ENCODE measurements at places on chromosomes 11 and 22.

GRCh38 chr22:49752598-49753091 is 75.0 kb downstream of the BRD1 start:
- DNase-seq, result no peak

- no peak for DNase-seq
Observed at GRCh38 chr11:68043349-68044144, 4.7 kb downstream of the TCIRG1 start.

- no peak for DNase-seq
Observed at GRCh38 chr11:122650619-122651018, 4.9 kb upstream of the UBASH3B start.

DNA sequence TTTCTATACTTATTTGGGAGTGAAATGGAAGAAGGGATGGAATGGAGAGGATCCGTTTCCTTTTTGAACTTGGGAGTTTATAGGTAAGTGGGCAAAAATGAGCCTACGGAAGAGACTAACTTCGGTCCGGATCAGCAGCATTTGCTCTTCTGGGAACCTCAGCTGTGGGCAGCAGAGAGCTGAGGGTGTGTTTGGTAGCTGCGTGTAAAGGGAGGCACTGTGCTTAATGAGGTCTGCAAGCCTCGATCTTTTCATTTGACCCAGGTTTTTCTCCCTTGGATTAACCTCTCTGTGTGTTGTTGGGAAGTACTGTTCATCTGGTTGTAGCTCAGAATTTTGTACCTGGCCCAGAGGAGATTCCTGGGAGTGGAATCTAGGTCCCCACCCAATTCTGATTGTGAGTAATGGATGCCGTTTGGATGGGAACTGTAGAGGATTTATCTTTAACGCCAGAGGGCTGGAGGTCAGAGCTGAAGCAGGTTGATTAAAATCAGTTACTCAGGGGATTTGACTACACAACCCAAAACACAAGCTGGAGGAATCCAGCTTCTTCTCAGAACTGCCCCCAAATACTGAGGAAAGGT is 201.6 kb upstream of the SORL1-AS1 start:
- no peak for DNase-seq

GRCh38 chr22:31604746-31605705 is 57.0 kb downstream of the PISD start:
- DNase-seq, result no peak

- DNase-seq, result peak; percentile 74
Observed at GRCh38 chr22:36334821-36335603, 52.8 kb downstream of the MYH9 start.

DNA sequence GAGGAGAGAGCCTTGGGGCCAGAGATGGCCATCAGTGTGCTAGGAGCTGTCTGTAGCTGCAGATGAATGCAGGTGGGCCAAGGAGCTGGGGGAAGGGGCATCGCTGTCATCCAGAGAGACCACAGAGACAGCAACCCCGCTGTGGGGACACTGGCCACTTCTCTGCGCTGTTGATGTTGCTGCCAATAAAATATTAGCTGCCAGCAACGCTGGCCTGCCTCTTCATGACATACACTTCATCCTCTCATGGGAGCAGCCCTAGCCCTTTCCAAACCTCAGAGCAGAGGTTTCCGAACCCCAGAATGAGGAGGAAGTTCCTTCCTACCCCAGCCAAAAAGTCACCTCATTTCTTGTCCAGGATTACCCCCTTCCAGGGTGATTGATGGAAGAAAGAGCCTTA is 106.2 kb downstream of the PARVA start:
- no peak for DNase-seq

- peak; percentile 68 for DNase-seq
Observed at GRCh38 chr11:69044111-69045013, 4.4 kb upstream of the TPCN2 start.

GRCh38 chr11:9687711-9688477 is 24.0 kb downstream of the SWAP70 start:
- no peak for DNase-seq

- DNase-seq, result no peak
Observed at GRCh38 chr11:10107497-10107896, 186.5 kb downstream of the SBF2 start.

DNA sequence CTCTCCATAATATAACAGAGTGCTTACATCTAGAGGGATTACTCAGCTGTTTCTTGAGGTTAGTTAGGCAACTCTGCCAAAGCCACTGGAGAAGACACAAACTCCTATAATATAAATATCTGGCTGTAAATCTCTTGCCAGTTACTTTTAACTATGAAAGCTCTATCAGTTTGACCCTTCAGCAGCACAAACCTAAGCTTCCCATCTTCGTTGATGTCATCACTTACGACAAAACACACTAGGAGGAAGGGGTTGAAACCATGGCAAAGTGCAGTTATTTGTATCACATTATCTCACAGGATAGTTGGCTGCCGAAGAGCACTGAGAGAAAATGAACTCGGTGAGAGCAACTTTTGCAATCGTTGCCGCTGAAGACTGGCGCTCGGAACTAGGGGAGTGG is 922.1 kb downstream of the OPCML start:
- DNase-seq, result no peak

DNA sequence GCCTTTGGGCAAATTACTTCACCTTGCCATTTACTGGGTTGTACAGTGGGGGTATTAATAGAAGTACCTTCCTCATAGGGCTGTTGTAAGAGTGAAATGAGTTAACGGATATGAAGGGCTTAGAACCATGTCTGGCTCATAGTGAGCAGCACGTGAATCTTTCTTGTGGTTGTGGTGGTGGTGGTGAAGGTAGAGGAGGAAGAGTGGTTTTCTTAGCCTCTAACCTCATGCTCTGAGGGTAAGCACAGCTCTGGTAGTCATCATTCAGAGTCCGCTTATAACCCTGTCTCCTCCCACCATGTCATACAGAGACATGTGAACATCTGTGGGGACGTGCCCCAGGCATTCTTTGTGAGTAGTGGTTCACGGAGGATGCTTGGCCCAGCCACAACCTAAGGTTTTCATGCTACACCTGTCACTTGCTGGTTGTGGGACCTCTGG is 43.6 kb downstream of the TEAD1 start:
- DNase-seq, result no peak

- no peak for DNase-seq
Observed at GRCh38 chr22:45334068-45334467, 24.3 kb downstream of the FAM118A start.

DNA sequence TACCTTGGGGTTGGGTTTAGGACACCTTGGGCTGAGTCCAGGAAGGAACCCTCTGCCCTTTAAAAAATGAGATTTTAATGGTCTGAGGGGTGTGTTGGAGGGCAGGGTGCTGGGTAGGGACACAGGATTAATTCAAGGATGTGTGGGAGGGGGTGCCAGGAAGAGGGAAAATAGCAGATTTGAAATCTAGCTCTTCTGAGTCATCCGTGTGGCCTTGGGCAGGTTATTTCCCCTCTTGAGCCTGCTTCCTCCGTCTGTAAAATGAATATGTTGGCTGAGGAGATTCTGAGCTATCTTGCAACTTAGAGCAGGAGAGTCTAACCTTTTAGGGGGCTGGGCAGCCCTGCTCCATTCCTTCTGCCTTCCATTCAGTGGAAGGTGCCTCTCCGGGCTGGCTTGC is 3.0 kb downstream of the TSPAN18 start:
- no peak for DNase-seq

DNA sequence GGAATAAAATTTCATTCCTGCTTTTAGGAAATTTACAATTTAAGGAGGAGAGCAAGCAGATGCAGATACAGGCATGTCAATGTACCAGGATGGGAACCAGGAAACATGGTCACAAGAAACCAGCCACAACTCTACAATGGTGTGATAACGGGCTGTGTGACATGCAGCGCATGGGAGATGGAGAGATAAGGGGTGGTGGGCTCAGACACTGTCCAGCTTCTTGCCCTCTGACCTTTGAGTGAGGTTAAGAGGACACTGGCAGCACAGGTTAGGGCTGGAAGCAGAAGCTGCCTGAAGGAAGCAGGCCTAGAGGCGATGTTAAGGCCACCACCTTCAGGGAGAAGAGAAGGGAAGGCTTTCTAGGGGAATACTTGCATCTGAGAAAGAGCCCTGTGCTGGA is 2.3 kb upstream of the SORL1-AS1 start:
- no peak for DNase-seq

- no peak for DNase-seq
Observed at GRCh38 chr11:108666373-108666772, 1.5 kb downstream of the DDX10 start.

DNA sequence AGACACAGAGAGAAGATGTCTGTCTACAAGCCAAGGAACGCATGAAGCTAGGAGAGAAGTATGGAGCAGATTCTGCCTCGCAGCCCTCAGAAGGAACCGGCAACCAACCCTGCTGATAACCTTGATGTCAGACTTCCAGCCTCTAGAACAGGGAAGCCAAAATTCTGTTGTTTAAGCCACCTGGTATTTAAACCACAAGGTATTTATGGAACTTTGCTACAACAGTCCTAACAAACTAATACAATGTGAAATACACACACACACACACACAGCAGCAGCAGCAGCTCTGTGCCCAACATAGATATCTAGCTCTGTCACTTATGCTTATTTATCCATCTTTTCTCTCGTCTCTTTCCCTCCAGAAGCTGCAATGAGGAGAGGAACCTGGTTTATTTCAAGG is 400.0 kb downstream of the ETS1 start:
- no peak for DNase-seq

DNA sequence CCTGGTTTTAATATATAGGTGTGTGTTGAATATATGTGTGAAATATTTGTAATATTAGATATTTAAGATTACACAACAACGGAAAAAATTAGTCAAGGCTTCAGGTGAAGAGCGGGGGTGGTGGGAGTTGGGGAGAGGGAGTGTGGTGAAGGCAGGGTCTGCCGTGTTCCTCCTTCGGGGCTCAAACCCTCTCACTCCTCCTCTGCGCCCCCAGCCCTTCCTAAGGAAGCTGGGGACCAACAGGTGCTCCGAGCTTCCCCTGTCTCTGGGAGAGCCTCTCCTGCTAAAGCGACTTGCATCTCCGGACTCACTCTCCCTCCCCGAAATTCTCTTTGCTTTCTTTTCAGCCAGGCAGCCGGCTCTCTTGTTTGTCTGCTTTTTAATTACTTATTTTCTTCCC is 960 bp upstream of the CADM1 start:
- DNase-seq, result no peak

DNA sequence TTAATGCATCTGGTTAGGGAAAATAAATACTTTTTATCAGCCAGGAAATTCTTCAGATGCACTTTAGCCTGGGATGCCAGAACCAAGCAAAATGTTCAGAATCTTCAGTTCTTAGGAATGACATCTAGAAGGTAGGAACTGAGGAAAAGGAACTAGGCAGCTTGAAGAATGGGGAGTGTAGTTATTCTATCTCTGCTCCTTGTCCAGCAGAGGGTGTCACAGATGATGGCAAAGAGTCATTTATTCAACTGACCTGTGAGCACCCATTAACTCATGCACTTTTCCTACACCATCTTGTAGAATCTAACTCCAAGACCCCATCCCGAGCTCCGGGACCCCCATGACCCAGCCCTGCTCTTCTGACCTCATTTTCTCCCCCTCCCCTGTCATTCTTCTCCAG is 122.1 kb upstream of the ISX start:
- no peak for DNase-seq

GRCh38 chr22:45262931-45263462 is 21.8 kb upstream of the UPK3A start:
- no peak for DNase-seq

GRCh38 chr11:16921019-16921418 is 93.2 kb downstream of the PLEKHA7 start:
- no peak for DNase-seq

DNA sequence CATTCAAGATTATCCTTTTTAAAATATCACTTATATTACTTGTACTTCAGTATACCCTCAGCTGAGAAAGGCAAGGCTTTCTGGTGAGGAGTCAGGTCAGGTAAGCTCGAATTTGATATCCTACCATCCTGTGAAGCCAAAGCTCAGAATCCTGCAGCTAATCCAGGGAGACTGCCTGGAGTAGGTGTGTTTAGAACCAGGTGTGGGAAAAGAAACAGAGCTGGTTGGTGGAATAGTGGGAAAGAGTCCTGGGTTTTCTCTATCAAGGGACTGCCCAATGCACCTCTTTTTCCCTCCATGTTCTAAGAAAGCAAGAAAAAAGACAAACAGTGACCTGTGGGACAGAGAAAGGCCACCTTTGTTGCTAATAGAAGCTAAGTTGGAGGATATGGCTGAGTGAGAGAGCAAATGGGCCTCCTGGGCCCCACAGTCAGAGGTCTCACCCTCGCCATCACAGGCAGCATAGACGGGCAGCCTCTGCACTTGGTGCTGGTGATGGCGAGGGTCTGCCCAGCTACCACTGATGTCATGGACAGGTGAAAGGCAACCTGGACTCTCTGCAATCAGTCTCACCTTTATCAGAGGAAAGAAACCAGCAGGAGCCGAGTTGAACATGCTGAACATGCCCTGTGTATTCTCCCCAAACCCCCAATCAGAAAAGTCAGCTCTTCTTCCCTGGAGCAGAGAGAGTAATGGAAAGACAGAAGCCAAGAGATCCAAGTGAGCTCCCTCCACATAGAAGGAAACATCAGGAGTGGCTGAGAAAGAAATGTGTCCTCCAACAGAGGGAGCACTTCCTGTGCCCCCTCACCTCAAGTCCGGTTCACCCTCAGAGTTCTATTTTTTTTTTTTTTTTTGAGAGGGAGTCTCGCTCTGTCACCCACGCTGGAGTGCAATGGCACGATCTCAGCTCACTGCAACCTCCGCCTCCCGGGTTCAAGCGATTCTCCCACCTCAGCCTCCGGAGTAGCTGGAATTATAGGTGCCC is 491.3 kb downstream of the BUD13 start:
- no peak for DNase-seq

- no peak for DNase-seq
Observed at GRCh38 chr11:111499483-111499882, 12.7 kb downstream of the BTG4 start.

- no peak for DNase-seq
Observed at GRCh38 chr11:66294626-66295620, 3.2 kb downstream of the TMEM151A start.

DNA sequence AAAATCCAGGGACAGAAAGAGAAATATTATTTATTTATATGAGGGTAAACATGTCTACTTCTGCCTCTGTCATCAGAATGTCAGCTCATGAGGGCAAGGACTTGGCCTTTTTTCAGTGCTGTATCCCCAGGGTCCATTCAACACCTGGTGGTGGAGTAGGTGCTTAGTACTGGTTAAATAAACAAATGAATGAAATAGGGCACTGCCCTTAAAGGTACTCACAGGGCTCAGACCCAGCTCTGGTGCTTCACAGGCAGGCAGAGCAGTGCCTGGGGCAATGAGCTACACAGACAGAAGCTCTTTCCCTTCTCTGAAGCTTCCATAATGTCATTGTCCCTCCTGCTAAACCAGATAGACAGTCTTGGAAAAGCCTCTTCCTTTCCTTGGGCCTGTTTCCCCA is 30.9 kb downstream of the P4HA3 start:
- DNase-seq, result no peak

- no peak for DNase-seq
Observed at GRCh38 chr11:92964471-92964870, 5.0 kb upstream of the MTNR1B start.

- no peak for DNase-seq
Observed at GRCh38 chr11:8799273-8799672, 111.7 kb upstream of the AKIP1 start.

GRCh38 chr11:123239191-123240150 is 44.4 kb upstream of the CLMP start:
- DNase-seq, result no peak

DNA sequence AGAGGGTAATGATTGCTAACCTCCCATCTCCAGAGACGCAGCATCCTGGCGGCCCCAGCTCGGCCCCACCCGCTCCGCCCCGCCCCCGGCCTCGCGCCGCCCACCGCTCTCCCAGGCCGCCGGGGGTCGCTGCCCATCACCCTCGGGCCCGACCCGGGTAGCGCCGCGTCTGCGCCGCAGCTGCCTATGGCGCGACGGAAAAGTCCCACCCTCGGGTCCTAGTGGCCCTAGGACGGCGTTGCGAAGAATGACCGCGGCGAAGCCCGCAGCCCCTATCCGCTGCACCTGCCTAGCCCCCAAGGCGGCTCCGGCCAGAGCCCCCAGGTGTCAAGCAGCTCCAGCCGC is 457 bp downstream of the CPSF7 start:
- peak; percentile 67 for DNase-seq
